Renal pelvis (tissue), 12 donors: ENCODE measurements at places on chromosomes 7 and 10. TPM values are rescaled to one million over a fixed set of nuclear protein-coding genes. Genes with fewer than 3 reads are reported as not detected.

GRCh38 chr7:80726666-80727065, 88.2 kb downstream of the CD36 start:
- DNase-seq: no peak

Gene EIF3B
- polyA plus RNA-seq: 174 TPM

GRCh38 chr7:85023066-85023712, 163.7 kb downstream of the SEMA3D start:
- DNase-seq: peak; percentile 46

DNA sequence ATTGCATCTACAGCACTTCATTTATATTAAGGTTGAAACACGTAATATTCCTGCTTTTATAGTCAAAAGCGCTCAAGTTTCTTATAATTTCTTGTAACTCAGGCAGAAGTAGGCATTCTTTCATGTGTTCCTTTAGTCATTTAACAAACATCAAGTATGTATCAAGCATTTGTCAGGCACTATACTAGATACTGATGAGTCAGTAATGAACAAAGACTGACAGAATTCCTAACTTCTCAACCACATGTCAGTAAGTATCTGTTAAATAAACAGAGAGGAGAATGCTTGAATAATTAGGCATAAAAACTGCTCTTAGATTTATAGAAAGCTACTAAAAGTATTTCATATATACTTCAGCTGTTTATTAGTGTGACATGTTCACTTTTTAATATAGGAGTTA, 9.9 kb downstream of the CRPPA start:
- no peak for DNase-seq

- no peak for DNase-seq
Observed at GRCh38 chr7:29626730-29627129, 63.1 kb downstream of the PRR15 start.

DNA sequence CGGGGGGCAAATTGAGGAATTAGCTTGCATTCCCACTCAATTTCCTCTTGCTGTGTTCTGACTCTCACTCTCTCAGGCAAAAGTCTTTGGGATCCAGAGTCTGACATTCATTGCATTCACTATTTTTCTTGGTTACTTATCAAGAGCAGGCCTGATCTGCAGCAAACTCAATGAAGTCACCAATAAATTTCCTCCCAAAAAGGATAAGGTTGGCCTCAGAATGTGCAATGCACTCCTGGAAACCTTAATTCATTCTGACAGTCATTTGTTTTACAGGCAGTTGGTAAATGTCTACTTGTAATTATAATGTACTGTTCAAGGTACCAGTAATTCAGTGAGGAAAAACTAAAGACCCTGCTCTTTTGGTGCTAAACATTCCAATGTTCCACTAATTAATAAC, 6.3 kb upstream of the DGKI start:
- DNase-seq: peak; percentile 24

Gene TMEM196
- polyA plus RNA-seq: not detected

GRCh38 chr10:2989292-2989947, 77.9 kb upstream of the PFKP start:
- DNase-seq: no peak

- DNase-seq: no peak
Observed at GRCh38 chr7:148275359-148275890, 315.1 kb upstream of the C7orf33 start.

DNA sequence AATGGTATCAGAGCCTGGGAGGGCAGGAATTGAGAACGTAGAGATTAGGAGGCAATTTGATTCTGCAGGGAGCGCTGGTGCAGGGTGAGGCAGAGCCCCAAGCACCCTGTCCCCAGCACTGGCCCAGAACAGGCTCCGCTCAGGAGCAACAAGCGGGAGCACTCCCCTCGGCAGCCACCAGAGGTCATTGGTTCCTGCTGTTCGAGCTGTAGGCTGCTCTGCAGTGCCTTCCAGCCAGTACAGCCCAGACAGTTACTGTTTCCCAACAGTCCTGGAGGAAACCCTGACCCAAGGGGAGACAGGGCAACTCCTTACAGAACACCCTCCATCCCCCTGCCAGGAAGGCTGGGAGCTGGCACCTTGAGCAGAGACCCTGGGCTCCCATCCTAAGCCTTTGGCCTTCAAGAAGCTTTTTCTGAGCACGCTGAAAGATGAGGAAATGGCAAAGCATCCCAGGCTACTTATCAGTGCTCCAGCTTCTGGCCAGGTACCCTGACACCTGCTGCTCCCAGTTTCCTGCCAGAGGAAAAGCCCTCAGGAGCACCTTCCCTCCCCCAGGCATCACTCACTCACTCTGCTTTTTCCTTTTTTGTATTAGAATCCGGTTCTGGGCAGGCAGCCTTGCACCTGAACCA, 71.2 kb upstream of the EFCAB10 start:
- peak; percentile 47 for DNase-seq

Gene SND1
- polyA plus RNA-seq: 137 TPM

DNA sequence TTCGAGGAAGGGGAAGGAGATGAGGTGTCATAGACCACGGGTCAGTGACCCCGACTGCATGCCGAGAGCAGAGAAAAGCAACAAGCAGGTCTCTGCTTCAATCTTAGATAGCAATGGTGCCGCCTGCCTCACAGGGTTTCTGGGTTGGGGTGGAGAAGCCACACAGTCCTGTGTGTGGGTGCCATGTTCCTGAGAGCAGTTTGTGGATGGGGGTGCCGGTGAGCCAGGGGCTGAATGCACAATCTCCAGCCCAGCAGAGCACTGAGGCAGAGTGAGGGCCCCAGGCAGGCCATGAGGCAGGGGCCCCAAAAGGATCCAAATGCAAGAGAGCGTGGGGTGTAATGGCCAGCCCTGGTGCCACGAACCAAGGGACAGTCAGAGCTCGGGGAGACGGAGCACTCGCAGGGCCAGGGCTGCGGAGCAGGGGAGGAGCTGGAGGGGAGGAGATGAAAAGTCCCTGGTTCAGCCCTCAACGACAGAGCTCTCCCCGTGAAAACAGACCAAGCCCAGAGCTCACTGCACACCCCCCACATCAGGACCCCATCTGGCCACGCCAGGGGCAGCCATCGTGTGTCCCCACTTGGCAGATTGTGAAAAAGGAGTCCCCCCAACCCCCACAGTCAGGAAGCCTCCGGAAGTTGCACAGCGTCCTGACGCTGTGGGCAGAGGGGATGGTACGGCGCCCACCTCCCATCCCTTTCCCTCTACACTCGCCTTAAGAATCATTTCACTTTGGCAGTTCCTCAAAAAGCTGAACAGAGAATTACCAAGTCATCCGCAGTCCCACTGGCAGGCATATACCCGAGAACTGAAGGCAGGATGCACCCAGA, 19.9 kb downstream of the WDR86 start:
- no peak for DNase-seq

Gene HYAL4
- 0.19 TPM for polyA plus RNA-seq

Gene ZNF853
- polyA plus RNA-seq: 17.6 TPM

DNA sequence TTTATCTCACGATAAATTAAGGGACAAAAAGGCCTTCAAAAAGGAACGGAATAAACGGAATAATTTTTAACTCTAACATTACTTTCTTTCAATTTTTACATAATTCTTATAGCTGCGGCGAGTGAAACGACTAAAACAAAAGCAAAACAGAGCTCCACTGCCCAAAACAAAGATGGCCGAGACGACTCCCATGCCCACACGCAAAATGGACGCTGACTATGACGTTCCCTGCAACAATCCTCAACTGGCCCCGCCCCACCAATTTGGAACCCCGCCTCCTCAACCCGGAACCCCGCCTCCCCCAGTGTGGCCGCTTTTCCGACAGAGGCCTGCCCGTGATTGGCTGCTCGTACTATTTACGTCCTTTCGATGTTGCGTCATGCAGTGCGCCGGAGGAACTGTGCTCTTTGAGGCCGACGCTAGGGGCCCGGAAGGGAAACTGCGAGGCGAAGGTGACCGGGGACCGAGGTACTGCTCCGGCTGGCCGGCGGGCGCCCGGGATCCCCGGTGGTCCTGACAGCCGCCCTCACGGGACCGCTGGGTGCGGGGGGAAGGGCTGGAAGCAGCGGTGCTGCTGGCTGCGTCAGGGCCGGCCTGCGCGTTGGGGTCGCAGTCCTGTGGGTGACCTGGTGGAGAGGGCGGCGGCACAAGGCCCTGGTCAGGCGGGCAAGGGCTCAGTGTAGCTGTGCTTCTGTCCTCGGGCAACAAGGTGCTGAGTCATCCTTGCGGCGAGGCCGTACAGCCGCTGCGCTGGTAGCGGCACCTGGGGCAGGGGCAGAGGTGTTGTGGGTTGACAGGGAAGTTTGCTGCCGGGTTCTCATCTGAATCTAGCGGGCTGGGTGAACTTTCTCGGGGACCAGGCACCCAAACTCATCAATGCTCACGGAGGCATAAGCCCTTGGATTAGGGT, at the start of gene GHITM:
TSS of gene GHITM (plus strand) at position 384 of the 910 bp plus-strand sequence. CDS start 1,992 bp downstream, outside the sequence.
- DNase-seq: peak; percentile 99

Gene SPDYE2
- polyA plus RNA-seq: 14.1 TPM

Gene FBXO24
- polyA plus RNA-seq: 2.3 TPM

Gene CDNF
- polyA plus RNA-seq: 2.0 TPM

DNA sequence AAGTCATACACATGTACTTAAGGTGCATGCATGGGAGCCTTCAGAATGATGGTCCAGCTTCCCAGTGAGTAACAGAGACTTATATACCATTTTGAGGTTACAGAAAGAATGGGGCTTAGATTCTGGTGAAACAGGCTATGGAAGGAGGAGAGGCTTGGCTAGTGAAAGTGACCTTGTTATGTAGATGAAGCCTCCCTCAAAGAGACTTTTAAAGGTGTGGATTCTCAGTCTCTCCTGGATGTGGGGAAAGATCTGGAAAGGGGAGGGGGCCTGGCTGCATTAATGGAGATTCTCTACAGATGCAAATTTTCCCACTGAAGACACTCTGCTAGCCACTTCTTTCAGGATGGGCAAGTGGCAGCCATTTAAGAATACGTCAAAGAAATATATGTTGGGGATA, 5.5 kb downstream of the RASSF4 start:
- DNase-seq: no peak

DNA sequence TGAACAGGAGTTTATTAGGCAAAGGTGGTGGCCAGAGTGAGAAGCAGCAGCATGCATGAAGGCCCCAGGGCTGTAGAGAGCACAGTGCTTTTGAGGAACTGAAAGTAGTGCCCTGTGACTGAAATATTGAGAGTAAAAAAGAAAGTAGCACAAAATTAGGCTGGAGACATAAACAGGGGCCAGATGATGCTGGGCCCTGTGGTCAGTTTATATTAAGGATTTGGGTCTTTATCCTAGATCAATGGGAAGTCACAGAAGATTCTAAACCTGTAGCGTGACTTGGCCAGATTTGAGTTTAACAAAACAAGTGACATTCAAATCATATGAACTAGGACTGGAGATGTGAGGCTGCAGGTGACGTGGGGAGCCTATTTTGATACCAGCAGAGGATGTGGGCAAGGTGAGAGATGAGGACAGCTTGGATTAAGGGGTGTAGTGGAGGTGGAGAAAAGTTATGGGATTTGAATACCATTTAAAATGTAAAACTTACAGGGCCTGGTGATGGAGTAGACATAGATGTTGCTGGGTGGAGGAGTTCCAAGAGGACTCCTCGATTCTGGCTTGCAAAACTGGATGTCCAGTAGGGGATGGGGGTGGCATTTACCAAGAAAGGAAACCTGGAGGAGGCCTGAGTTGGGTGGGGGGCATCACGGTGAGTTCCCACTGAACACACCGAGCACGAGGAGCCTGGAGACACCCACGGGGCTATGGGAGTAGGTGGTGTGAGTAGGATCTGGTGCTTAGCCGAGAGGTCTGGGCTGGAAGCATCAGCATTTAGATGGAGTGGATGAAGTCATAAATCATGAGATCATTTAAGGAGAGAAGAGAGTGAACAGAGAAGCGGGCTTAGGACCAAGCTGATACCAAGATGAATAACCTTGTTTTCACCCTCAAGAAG, 52.8 kb downstream of the HHEX start:
- DNase-seq: no peak

DNA sequence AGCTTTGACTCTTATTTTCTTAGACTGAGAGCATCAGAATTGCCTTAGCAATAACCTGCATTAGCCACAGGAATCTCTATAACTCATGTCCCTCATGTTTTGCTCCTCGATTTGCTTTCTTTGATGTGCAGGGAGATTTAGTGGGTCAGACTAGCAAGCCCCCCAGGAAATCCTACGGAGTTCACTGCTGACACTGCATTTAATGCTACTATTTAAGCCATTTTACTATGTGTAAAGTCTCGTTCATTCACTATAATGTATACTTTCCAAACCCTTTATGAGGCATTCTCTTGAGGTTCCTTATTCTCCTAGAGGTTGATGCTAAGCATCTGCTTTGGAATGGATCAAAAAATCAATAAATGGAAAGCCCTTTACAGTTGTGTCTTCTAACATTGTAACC, 28.4 kb downstream of the DYNC1I1 start:
- DNase-seq: no peak

- DNase-seq: no peak
Observed at GRCh38 chr7:131294553-131294952, 33.1 kb upstream of the MKLN1 start.

DNA sequence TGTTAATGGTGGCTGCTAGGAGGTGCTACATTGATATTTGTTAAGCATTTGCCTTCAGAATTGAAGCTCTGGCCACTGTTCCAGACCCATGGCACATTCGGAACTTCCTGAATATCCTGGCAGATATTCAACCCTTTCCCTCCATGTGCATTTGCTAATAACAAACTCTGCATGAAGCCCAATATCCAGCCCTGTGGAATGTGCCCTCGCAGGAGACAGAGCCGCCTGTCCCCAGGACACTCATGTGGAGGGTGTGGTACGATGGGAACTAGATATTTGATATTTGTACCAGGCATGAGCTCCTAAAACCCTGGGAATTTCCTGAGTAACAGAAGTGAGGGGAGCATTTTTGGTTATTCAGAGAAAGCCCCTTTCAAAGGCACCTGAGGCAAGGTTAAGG, 21.6 kb upstream of the ARHGAP22 start:
- DNase-seq: no peak

DNA sequence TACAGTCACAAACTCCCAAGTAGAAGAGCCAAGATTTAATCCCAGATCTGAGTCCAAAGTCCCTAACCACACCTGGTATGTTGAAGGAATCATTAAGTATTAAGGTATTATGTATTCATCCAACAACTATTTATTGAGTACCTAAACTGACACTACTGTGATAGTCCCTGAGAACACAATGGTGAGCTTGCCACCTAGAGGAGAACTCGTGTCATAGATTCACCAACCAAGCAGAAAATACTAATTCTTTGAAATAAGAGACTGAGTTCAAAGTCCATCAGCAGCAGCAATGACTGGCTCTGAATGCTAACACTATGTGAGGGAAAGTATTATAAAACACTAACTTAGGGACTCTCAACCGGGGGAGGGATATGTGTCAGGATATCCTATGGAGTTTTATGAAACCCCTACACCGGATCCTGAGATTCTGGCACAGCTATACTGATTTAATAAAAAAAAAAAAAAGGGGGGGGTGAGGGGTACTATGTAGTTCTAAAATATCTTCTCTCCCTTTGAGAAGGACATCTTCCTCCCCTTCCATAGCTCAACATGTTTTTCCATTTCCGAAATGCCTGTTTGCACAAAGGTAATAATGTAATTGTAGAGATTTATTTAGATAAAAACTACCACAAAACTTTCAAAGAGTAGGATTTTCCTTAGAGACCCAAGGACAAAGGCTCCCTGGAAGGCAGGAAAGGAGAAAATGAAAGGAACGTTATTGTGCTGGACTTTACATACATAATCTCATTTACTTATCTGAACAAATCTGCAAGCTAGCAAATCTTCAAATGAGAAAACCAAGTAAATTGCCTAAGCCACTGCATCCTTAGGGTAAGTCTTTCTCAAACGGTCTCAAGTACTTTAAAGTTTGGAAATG, 1.6 kb downstream of the NCOA4 start:
- DNase-seq: peak; percentile 54
